Bronchial epithelial cell (primary cell): ENCODE measurements at places on chromosomes 2 and 18.
A peak's percentile ranks its signal among the peaks of the same experiment; 100 is the strongest.

DNA sequence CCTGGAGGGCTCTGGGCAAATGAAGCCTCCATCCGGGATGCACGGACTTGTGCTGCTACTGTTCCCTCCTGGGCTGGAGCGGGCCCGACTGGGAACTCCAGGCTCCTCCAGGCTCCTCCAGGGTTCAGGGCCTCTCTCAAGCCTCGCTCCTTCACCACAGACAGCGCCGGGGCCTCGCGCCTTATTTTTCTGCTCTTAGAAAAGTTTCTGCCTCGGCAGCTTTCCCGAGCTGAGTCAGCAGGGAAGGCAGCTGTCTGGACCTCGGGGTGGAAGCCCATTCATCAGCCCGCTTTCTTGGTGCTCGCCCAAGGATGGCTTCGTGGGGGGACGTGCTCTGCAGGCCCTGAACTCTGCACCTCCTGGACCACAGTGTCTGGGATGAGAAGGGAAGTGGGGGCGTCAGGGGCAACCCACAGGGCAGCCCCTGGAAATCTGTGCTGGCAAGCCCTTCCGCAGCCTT, 12.9 kb upstream of the TEX51 start:
- DNase-seq: no peak

- no peak for DNase-seq
Observed at GRCh38 chr2:179952658-179953057, 54.4 kb downstream of the CWC22 start.

DNA sequence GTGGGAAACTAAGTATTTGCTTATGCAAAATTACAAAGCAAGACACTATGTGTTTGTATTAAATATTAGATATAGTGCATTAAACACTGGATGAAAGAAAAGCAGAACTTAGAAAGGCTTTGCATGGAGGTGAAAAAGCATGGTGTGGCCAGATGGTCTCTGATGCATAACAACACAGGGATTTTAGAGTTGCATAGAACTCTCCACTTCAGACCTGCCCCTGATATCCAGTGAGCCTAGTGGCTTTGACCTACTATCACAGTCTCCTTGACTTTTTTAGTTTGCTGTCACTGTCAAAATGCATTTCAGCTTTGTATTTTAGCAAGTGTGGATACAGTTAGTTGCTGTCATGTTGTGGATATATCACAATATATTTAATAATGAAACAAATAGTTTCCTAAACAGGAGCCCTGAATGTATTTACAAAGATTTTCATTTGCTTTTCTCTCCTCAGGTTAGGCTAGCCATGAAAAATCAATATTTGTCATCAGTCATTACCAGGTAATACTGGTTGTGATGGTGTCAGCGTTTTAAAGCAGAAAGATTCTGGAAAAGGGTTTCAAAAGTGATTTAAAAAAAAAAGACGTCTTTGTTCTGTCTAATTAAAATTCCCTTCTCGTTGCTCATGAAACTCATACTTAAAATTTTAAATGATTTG, 5.2 kb downstream of the CSRNP3 start:
- no peak for DNase-seq

- DNase-seq: no peak
Observed at GRCh38 chr2:161844822-161845221, 220.6 kb downstream of the SLC4A10 start.

DNA sequence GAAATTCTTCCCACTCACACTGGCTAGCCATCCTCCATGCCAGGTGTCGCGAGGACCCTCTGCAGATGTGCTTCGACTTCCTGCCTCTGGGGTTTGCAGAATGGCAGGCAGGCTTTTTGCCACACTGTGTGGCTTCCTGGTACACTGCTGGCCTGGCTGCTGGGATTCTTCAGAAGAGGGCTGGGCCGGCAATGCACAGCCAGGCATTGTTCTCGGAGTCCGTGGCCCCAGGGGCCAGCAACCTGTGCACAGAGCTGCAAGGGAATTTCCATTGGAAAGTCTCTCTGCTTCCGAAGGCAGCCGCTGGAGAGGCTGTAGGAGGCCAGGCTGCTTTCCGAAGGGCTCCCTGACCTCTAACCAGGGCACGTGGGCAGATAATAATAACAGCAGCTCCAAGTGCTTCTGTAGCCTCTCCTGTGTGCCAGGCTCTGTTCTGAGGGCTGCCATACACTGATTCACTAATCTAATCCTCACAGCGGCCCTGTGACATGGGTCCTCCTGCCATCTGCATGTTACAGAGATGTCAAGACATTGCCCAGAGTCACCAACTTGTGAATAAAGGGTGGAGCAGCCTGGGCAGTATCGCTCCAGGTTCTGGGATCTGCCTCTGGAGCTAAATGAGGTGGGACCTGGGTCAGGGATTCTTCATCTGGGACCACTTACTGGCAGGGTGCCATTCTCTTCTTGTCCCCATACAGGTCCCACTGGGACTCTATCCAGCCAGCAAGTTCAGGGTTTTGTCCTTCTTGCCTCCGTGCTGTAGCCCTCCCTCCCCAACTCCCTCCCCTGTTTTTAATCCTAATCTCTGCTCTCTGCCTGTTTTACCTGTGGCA, 5.0 kb downstream of the LDLRAD4 start:
- no peak for DNase-seq

GRCh38 chr2:104215269-104216161, 638.4 kb upstream of the POU3F3 start:
- DNase-seq: no peak

- no peak for DNase-seq
Observed at GRCh38 chr2:126653109-126653508, 2.8 kb upstream of the GYPC start.

- DNase-seq: peak; percentile 37
Observed at GRCh38 chr2:100285691-100286090, 36.6 kb downstream of the LONRF2 start.

DNA sequence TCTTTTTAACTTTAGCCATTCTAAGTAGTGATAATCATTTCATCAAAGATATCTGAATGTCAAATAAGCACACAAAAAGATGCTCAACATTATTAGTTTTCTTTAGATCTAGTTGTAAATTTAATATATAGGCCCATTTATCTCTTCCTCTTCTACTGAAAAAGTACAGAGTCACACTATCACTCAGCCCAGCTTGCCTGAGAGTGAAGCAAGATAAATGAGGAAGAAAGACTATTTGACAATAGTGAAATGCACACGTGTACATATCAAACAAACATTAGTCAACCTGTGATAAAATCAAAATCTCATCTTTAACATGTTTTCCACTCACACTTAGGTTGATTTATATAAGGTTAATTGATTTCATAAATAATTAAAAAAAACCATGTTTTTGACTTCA, 83.5 kb upstream of the CCDC195 start:
- no peak for DNase-seq

DNA sequence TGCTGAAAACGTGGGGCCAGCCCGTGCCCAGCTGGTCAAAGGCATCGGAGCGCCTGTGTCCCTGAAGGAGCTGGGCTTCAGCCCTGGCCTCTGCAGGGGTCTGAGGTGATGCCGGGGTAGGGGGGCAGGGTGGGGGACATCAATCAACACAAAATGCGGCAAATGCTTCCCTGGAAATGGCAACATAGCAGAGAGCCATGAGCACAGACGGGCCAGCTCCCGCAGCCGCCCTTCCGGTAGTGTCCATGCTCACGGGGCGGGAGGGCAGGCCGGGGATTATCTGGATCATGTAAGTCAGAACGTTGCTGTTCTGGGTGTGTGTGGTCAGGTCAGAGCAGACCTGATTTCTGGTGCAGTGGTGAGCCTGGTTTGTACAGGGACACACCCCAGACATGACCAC, 56.5 kb upstream of the TWIST2 start:
- no peak for DNase-seq

GRCh38 chr2:218852911-218853667, 6.5 kb upstream of the WNT6 start:
- peak; percentile 49 for DNase-seq

- DNase-seq: no peak
Observed at GRCh38 chr2:37658682-37659081, 12.8 kb downstream of the CDC42EP3 start.

DNA sequence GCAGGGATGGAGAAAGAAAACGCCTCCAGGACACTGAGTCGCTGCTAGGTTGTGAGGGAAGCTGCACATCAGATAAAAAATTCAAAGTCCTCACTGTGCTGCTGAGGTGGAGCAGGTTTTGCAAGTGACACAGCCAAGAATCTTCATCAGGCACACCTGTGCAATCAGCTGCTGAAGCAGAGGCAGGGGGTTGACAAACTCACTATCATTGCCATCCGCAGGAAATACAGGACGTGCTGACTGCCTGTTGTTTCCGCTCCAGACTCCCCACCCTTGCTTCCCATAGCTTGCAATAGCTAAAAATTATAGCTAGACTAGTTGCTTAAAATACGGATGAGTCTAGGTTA, 147.8 kb upstream of the FHL2 start:
- no peak for DNase-seq

GRCh38 chr2:83587309-83587708, 871.8 kb downstream of the SUCLG1 start:
- DNase-seq: peak; percentile 5

DNA sequence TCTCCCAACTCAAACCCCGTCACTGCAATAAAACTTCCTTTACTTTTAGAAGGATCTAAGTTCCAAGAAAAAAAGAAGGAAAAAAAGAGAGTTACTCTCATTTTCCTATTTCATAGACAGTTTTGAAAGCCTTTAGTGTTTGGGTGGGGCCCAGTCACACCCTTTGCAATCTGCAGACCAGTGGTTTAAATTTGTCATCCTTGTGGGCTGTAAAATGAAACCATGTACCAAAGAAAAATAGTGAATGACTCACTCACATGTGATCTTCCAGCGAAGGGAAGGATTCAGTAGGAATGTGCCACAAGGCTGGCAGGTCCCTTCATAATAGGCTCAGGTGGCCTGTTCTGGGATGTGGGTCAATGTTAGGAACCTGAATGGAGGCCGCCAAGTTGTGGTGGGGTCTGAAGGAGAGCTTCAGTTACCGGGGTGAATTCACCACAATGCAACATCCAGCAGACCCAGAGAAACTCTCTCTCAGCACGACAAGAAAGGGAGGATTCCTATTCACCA, 28.3 kb downstream of the ANXA4 start:
- DNase-seq: peak; percentile 94

DNA sequence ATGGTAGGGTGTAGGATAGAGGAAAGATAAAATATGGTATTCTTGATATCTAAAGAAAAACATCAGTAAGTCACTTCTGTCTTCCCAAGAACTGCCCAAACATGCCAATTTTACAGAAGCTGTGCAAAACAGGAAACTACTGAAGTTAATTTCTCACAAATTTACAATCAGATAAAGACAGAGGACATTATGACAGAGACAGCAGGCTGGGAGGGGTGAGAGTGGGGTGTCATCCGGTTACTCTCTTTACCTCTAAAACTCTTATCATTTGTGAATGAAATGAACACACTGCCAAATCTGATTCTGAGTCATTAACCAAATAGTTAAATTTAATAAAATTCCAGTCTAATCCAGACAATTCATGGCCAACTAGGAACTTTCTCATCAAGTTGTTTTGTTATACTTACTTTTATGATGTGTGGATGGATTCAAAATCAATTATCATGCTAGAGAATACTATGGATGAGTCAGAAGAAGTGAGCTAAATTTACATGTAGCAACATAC, 323.2 kb upstream of the MEX3C start:
- DNase-seq: peak; percentile 44

DNA sequence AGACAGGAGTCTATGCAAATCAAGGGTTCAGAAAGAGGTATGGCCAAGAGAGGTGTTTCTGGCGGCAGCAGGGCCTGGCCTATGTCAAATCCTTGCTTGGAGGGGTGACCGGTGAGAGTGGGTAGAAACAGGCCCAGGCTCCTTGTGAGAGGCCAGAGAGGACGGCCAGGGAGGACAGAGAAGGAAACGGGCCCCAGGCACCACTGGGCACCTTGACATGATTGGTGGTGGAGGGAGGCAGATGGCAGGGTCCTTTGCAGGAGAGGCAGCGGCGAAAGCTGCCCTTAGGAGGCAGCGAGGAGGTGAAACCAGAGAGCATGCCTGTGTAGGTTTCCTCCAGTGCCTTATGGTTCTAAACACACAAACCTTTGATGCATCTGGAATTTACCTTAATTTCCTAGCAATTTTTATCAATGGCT, 6.2 kb downstream of the RAMP1 start:
- DNase-seq: no peak

- DNase-seq: no peak
Observed at GRCh38 chr18:51998066-51998465, 341.9 kb upstream of the DCC start.

- peak; percentile 78 for DNase-seq
Observed at GRCh38 chr18:36993068-36993467, 164.1 kb downstream of the KIAA1328 start.

GRCh38 chr18:62614494-62614893, 91.7 kb downstream of the ZCCHC2 start:
- DNase-seq: no peak

GRCh38 chr2:164368896-164369295, 252.4 kb downstream of the GRB14 start:
- DNase-seq: no peak

GRCh38 chr18:49778826-49779465, 34.4 kb downstream of the ACAA2 start:
- DNase-seq: peak; percentile 88

DNA sequence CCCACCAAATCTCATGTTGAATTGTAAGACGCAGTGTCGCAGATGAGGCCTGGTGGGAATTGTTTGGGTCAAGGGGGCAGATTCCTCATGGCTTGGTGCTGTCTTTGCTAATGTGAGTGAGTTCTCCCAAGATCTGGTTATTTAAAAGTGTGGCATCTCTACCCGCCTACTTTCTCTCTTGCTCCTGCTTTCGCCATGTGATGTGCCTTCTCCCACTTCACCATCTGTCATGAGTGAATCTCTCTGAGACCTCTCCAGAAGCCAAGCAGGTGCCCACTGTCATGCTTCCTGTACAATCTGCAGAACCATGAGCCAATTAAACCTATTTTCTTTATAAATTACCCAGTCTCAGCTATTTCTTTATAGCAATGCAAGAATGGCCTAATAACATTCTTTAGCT, 246.6 kb upstream of the CDH20 start:
- DNase-seq: no peak

- DNase-seq: no peak
Observed at GRCh38 chr2:174607989-174608865, 10.6 kb upstream of the WIPF1 start.

GRCh38 chr18:62857263-62857976, 142.1 kb downstream of the PHLPP1 start:
- no peak for DNase-seq

- DNase-seq: no peak
Observed at GRCh38 chr2:55811048-55811447, 112.5 kb downstream of the EFEMP1 start.

GRCh38 chr2:229045671-229046070, 225.4 kb downstream of the PID1 start:
- DNase-seq: no peak

GRCh38 chr2:38415023-38415422, 38.0 kb upstream of the ATL2 start:
- no peak for DNase-seq

- DNase-seq: no peak
Observed at GRCh38 chr2:5617796-5618195, 74.4 kb upstream of the SOX11 start.
